Stimulated activated CD4-positive, alpha-beta T cell treated with anti-CD3 and anti-CD28 coated beads, TNF-alpha, amount 100 ng/mL, for 48 hours (primary cell): ENCODE measurements at places on chromosomes 2 and 18.

- DNase-seq: no peak
Measured at GRCh38 chr2:148554459-148555247, 89.9 kb upstream of the EPC2 start.

DNA sequence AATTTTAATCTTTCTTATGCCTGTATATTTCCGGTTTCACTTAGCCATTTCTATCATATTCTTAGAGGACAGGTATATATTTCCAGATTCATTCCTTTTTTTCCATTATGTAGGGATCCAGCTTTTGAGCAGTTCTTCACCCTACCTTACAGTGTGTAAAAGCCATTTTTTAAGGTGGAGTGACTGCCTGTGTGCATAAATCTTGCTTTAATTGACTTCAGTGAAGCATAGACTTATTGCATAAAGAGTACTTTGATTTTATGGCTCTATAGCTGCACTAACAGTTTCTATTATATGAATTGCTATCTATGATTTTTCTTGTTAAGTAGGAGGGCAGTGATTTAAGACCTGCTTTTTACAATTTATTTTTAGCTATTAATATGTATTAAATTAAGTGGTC is 132.6 kb downstream of the NYAP2 start:
- no peak for DNase-seq

DNA sequence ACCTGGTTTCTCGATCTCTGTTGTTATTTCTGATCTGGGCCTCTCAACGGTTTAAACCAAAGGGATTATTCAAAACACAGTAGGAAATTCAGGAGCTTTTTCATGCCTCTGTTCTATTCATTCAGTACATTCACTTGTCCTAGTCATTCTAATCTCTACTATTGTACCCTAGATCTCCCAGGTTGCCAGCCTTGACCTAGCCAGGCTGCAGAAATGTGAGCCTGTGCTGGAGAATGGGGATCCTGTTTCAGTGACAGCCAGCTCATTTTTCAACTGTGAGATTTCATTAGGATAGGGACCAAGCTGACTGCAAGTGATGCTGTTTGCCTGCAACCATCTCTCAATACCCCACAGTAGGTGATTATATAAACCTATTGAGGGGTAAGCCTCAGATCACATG is 186.2 kb downstream of the CMPK2 start:
- DNase-seq: no peak

DNA sequence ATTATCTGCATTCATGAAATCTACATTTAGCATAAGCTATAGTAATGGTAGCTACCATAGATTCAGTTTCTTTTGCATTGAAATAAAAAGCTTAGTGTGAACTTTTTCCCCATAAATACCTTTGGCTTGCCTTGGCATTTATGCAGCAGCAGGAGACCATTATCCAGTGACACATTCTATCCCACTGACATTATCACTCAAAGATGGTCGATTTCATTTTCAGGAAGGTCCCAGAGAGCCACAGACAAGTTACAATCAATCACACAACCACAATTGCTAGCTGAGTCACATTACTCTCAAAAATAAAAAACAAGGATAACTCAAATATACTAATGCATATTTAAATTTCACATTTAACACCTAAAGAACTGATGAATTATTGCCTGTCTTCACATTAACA is 512.7 kb upstream of the CDH2 start:
- no peak for DNase-seq

- no peak for DNase-seq
Measured at GRCh38 chr18:76370686-76371085, 124.4 kb downstream of the ZNF516 start.

DNA sequence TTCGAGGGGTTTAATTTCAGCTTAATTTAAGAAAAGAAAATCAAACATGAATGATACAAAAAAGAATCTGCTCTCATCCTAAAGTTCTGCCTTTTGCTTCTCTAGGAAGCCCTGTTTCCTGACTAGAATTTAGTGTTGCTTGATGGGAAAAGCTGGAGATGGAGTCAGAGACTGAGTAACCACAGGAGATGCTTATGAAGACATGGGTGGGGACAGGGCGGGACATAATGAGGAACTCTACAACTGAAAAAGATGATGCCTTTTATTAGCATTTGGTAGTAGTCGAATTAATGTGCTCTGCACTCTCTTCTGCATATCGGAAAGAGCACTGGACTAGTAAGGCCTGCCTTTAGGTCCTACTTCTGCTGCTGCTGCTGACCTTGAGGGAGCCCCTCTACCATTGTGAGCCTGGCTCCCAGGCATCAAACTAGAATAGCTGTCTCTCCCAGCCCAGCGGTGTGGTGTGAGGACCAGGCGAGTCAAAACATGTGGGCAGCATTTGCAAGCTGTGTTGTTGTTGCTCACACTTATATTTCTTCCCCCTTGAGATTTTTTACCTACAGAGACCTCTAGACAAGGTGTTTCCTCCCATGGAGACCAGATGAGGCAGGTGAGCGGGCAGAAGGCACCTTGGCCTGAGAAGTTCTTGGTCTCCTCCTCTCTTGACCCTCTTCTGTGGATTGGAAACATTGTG is 61.5 kb downstream of the INPP4A start:
- DNase-seq: no peak
